ENCODE measurements at places on chromosomes 6 and 20.

DNA sequence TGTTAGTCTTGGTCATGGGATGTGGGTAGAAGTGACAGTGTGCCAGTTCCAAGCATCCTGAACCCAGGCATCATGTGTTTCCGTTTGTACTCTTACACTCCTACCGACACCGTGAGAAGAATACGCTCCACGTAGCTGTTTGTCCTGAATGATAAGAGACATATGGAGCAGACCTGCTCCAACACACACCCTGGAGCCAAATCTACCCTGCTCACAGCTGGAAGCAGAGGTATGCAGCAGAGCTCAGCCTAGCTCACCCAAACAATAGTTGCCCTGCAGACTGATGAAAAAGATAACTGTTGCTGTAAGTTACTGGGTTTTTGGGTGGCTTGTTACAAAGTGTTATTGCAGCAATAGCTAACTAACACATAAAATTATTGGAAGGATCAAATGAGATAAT lies 14.3 kb upstream of the PDSS2 start:
- no peak for DNase-seq

GRCh38 chr6:30263734-30264133 lies 50.5 kb upstream of the TRIM26 start:
- DNase-seq, result no peak

DNA sequence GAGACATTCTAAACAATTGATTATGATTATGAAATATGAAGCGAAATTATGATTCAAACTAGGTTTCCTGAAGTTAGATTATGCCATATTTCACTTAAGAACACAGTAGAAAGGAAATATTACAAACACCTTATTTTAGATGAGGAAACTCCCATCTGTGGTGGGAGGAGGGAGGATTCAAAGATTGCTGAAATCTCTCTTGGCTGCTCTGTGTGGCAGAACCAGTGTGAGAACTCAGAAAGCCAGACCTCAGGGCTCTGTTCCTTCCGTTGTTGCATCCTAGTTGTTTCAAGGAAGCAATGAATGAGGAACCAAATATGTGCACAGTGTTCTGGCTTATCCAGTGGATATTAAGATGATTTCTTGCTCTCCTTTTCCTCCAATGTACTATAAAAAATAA lies 2.1 kb downstream of the TAAR5 start:
- peak; percentile 89 for DNase-seq

GRCh38 chr20:50366270-50367103 lies 143.7 kb upstream of the PTPN1 start:
- DNase-seq, result no peak

- DNase-seq, result no peak
These were observed 15.0 kb downstream of the ESR1 start for GRCh38 chr6:151822252-151823111.

All from MV-4-11 (cell line).